ENCODE measurements at places on chromosomes 7 and 10.
A peak's percentile ranks its signal among the peaks of the same experiment; 100 is the strongest.

DNA sequence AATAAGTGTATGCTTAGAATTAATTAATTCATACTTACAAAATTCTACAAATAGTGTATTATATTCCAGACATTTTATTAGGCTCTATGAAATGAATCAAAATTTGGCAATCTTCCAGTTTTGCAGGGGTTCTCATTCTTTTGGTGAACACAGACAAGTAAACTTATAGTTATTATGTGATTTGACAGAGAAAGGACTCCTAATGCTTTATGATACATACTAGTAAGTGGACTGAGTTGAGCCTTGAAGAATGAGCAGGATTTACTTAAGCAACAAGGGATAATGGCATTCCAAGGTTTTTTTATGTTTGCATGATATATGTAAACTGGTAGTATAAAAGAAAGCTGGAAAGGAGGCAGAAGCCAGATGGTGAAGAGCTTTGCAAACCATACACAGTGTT is 145.7 kb upstream of the FERD3L start:
- DNase-seq = no peak

DNA sequence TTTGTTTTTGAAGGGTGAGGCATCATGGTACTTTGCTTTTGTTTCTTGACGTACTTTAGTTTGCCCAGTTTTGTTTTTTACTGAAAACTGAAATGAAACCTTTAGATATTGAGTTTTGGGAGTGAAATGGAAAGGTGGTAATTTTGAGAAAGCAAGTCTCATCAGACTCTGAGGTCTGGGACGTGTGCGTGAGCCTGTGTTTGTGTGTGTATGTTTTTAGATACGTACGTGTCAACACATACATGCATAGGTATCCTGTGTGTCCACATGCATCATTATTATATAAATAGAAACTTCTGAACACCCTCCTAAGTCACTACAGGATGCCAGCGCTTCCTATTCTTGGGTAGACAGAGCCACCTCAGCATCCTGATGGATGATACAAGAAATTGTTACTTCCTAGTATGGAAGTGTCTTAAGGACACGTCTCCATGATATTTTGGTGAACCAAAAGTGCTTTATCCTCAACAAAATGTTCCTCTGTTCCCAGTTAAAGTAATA is 47.8 kb downstream of the PROSER2 start:
- no peak for DNase-seq

- DNase-seq = no peak
These were observed 11.0 kb upstream of the TSPAN13 start for GRCh38 chr7:16742547-16742946.

GRCh38 chr10:125137601-125138438 is 22.5 kb downstream of the CTBP2 start:
- peak; percentile 77 for DNase-seq

GRCh38 chr10:79372871-79373270 is 25.6 kb downstream of the PPIF start:
- no peak for DNase-seq

DNA sequence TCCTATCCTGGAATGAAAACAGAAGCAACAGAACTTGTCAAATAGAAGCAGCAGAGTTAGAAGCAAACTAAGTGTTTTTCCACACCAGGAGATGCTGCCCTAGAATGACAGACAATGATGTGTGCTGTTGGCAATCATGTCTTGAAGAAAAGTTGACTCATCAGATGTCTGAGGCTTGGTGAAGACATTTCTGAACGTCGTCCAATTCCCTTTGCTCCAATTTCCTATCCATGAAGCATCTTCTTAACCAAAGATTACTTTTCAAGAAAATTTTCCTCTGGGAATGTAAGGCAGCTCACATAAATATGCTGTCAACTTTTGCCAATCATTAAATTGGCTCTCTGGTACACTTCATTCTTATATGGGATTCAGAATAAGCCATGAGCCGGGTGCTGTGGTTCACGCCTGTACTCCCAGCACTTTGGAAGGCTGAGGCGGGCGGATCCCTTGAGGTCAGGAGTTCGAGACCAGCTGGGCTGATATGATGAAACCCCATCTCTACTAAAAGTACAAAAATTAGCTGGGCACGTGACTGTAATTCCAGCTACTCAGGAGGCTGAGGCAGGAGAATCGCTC is 34.6 kb downstream of the MALSU1 start:
- no peak for DNase-seq

DNA sequence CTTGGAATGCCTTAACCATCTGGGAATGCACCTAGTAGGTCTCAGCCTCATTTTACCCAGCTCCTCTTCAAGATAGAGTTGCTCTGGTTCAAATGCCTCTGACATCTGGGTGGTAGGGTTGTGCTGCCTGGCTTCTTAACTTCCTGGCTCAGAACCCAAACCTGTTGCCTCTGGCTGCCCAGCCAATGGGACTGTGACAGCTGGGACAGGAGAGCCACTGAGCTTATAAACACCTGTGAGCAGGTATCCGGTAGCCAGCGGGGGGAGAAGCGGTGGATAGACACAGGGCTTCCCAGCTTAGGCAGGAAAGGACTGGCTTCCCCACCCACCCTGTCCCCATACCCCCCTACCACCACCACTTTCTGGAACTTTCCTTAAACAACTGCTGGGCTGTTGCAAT is 115.8 kb upstream of the CARD11 start:
- DNase-seq = no peak
